ENCODE measurements at places on chromosomes 16 and 17.

DNA sequence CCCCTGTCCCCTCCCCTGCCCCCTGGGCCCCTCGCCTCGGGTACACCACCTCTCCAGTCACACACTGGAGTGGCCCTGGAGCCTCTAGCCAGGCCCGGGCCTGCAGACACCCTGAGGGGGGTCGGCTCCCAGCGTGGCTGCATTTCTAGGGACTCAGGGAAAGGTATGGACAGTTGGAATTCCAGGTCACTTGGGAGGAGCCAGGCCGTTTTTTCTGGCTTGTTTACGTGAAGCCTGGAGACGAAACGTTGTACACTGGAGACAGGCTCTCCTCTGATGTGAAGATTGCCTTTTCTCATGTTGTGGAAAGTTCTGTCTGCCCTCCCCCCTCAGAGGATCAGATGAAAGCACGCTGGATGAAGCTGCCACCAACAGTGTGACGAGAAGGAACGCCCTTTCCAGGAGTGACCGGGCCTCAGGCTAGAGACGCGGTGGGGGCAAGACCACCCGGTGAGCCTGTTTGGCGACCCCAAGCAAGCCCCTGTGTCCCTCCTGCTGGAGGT is 4.0 kb upstream of the PPP1R27 start:
- DNase-seq: peak; percentile 37

GRCh38 chr16:23389201-23389600 is 63.8 kb downstream of the COG7 start:
- DNase-seq: no peak

DNA sequence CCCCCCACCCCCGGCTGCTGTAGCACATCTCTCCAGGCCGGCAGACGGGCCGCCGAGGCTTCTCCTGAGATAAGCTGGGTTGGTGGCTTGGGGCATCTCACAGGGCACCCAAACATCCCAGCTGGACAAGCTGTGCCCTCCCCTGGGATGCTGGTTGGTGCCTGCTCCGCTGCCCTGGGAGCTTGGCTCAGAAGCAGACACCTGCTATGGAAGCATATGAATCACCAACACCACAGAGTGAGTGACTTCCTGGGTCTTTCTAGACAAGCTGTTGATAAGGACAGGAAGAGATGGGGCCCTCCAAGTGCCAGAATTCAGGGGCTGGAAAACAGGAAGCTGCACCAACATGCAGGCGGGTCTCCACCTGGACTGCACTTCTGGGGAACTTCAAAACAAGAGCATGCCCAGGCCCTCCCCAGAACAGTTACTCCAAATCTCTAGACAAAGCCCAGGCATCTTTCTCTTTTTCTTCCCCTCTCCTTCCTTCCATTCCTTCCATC is 13.7 kb downstream of the C16orf95 start:
- DNase-seq: no peak

DNA sequence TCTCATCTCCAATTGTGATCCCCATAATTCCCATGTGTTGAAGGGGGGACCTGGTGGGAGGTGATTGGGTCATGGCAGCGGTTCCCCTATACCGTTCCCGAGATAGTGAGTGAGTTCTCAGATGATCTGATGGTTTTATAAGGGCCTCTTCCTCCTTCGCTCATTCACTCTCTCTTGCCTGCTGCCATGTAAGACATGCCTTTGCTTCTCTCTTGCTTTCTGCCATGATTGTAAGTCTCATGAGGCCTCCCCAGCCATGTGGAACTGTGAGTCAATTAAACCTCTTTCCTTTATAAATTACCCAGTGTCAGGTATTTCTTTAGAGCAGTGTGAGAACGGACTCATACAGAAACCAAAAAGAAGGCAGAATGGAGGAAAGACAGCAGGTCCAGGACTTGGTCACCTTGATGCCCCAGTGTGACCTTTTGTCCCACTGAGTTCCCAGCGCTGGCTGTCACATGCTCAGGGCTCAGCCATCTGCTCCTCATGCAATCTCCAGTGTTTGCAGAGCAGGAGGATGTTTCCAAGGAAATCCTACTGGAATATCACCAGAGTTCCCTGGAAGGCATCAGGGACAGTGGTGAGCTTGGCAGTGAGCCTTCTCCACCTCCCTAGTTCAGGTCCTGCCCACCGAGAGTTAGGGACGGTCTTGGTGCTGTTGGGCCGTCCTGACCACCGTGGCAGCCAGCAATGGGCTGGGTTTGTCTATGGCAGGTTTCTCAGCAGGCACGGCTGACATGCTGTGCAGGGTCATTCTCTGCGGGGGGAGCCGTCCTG is 96.7 kb downstream of the SEC14L1 start:
- DNase-seq: no peak

DNA sequence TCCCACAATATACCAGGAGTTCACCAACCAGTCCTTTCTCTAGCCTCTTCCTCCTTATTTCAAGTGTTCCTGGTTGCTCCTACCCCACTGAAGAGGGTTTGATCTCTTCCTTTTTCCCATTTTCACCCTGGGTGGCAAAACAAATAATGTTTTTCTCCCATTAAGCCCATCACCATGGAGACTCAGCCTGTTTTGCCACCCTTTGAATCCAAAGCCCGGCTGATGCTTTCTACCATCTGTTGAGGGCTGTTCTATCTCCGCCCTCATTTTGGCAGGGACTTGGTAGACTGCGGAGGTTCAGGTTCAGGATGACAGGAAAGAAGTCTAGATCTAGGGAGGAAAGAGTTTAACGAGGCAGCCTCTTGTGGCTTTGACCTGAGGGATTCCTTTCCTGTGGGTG is 2.6 kb downstream of the DNAH2 start:
- no peak for DNase-seq

GRCh38 chr17:81334391-81334901 is 39.3 kb upstream of the SLC38A10 start:
- DNase-seq: no peak

- peak; percentile 19 for DNase-seq
These were observed 114.0 kb downstream of the CMIP start for GRCh38 chr16:81558444-81559175.

- no peak for DNase-seq
These were observed 21.9 kb downstream of the ST3GAL2 start for GRCh38 chr16:70416748-70417616.

DNA sequence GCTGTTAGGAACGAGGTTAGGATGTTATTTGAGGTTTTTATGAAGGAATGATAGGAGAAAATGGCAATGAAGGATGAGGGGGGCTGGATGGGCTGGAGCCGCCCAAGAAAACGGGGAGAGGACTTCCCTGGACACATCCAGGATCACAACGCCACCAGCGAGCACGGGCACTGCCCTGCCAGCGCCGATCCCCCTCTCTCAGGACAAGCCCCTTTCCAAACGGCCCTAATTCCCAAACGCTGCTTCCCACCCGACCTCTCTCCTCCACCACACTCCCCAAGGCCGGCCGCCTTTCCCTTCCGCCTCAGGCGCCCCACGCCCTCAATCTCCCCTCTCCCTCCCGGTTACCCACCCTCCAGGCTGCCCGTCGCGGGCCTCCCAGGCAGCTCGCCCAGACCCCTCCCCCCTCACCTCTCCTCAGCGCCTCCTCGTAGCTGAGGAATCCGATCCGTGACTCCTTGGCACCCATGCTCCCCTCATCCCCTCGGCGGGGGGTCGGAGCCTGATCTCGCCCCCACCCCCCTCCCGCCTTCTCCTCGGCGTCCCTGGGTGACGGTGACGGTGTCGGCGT is 377 bp downstream of the USP32 start:
- DNase-seq: no peak

DNA sequence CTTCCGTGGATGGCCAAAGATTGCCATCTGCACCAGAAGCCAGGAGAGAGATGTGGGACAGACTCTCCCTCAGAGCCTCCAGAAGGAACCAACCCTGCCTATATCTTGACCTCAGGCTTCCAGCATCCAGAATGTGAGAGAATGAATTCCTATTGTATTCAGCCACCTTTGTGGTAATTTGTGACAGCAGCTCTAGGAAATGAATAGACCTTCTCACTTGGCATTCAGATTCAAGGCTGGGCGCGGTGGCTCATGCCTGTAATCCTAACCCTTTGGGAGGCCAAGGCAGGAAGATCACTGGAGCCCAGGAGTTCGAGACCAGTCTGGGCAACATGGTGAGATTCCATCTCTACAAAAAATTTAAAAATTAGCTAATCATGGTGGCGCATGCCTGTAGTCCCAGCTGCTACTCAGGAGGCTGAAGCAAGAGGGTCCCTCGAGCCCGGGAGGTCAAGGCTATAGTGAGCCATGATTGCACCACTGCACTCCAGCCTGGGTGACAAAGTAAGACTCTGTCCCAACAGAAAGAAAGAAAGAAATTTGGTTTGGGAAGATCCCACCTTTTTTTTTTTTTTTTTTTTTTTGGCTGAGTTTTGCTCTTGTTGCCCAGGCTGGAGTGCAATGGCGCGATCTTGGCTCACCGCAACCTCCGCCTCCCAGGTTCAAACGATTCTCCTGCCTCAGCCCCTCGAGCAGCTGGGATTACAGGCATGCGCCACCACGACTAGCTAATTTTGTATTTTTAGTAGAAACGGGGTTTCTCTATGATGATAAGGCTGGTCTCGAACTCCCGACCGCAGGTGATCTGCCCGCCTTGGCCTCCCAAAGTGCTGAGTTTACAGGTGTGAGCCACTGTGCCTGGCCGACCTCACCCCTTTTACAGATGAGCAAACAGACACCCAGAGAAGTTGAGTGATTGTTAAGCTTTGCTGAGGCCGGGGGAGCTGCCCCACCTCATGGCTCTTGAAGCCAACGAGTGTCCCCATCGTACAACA is 4.3 kb upstream of the CPSF4L start:
- DNase-seq: peak; percentile 29

GRCh38 chr17:66661411-66662256 is 173.3 kb upstream of the CACNG5 start:
- DNase-seq: no peak

- no peak for DNase-seq
These were observed 33.1 kb downstream of the PIPOX start for GRCh38 chr17:29076087-29076486.

DNA sequence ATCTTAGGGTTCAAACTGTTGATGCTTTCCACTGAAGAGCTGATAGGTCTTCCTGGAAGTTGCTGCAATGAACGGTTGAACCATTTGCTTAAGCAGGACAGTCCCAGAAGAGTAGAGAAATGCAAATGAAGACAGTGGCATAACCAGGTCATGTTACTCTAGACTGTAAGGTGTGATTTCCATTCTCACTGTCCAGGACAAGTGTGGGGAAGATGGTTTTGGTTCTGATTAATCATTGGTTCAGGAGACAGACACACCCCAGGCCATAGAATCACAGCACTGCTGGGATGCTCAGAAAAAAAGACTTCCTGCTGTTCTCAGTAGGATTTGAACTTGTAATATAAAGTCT is 34.8 kb upstream of the XYLT2 start:
- DNase-seq: no peak

DNA sequence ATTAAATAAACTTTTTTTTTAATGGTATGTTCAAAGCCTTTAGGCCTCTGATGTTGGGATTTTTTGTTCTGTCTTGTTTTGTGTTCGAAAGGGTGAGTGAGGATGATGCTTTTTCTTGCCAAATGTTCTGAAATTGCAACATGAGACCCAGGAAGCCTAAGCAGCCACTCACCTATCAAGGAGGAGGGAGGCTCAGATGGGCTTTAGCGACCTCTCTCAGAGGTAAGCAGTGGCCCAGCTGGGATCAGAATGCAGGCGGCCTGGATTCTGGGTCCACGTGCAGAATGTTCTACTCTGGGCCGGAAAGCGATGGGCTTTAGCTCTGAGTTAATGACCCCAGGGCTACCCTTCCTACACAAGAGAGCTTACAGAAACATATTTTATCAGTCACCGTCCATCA is 386.6 kb downstream of the SOX9 start:
- no peak for DNase-seq

DNA sequence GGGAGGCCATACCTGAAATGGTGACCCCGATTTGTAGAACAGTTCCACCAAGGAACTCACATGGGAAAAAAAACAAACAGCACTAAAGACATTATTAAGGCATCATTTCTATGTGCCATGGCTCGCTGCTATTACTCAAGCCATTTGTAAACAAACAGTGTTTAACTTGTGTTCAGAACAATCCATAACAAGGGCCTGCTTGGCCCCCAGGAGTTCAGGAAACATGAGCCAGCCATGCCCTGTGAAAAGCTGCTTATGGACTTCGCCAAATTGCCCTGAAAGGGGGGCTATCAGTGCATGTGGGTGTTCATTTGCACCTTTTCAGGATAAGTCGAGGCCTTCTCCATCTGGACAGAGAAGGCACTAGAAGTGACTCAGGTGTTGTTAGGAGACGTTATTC is 8.0 kb downstream of the POLR3K start:
- DNase-seq: no peak

DNA sequence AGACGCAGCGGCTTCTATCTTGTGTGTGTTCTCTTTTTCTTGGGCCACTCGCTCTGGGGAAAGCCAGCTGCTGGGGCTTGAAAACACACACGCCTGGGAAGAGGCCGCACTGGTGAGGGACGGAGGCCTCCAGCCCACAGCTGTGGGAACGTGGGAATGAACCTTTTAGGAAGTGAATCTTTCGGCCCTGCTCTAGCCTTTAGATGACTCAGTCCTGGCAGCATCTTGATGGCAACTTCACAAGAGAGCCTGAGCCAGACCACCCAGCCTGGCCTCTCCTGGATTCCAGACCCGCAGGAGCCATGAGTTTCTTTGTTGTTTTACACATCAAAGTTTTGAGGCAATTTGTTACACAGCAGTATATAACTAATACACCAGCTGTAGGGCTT is 2.2 kb upstream of the PDPK1 start:
- DNase-seq: peak; percentile 48

DNA sequence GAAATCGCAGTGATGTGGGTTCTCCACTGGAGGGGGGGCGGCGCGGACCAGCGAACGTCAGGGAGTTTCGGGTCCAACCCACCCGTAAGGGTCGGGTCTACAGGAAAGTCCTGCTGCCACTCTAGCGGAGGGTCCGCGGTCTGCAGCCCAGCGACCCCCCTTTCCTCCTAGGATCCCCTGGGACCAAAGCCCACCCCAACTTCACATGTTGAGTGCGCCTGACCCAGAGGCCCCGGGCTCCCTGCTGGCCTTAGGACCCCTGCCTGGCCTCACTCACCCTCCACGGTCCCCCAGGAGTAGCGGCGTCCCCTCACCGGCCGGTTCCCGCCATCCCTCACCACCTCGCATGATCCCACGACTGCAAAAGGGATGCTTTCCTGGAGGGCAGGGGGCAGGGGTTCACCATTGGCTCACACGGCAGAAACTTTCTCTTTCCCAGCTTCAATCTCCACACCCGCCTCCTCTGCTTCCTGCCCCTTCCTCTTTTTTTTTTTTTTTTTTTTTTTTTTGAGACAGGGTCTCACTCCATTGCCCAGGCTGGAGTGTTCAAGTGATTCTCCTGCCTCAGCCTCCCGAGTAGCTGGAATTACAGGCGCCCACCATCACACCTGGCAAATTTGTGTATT is 3.1 kb downstream of the SEPTIN1 start:
- DNase-seq: no peak
